ENCODE measurements at places on chromosomes 6 and 20.

DNA sequence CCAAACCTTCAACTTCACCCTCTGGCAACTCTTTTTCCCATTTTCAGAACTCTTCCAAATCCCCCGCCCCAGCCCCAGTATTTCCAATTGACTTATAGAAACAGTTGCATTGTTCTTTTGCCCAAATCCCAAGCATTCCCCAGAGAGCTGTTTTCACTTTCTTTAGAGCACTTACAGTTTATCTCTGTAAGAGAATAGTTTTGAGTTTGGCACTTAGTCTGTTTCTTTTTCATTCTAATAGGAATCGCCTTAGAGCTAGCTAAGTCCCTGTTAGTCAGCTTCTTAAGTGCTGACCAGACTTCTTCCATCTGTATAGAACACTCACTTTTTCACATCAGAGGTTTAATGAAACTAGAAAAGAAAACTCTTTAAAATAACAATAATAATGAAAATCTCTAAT is 374.2 kb upstream of the FLRT3 start:
- no peak for DNase-seq

DNA sequence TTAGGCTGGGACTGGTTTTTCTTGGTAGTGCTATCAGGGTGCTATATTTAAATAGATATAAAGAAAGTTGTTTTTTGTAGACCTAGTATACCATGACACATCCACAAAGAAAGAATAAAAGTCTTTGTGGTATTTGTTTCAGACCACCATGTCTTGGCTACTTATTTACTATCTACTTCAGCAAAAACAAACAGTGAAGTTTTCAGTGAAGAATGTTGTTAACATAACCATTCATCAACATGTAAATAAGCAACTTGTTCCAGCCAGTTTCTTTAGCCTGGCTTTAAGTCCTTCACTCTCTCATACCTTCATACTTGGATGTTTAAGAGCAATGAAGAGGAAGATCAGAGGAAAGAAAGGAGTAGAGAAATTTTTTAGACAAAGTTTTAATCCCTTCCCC is 624.1 kb downstream of the CD109 start:
- no peak for DNase-seq

DNA sequence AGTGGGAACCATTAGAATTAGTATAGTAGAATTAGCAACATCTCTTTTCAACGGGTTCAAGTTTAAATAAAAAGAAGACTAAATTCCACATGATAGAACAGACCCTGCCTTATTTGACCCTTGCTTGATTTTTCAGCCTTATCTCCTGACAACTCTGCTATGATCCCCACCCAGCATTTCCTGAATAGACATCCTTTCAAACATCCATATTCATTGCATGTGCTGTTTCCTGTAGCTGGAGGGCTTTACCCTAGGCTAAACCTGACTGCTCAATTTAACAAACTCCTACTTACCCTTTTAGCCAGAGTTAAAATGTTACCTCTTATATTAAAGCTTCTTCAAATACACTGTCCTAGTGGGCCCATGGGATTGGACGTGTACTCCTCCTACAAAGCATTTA is 594.8 kb upstream of the ARID1B start:
- DNase-seq, result no peak

- DNase-seq, result no peak
Observed at GRCh38 chr20:31709939-31710338, 12.7 kb downstream of the BCL2L1 start.

DNA sequence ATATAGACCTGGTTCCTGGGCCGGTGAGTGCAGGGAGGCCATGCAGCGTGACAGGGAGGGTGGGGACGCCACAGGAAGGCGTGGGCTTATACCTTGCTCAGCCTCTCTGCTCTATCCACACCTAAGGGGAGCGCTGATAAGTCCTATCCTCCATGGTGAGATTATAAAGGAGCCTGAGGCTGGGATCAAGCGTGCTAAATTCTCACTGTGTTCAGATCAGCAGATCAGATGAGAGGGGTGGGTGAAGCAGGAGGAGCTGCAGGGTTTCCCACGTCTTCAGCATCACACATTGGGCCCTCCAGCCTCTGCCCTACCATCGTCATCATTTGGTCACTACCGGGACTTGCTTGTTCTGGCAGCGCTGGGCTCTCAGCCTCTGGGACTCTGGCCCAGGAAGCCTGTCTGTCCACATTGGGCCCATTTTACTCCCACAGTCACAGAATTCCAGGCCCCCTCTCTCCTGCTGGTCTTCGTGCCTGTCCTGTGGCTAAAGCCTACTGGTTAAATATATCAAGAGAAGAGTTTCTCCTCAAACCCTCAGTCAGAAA is 29.1 kb upstream of the PDE10A start:
- no peak for DNase-seq

GRCh38 chr6:56238352-56238751 is 9.0 kb downstream of the COL21A1 start:
- no peak for DNase-seq

- no peak for DNase-seq
Observed at GRCh38 chr20:53859684-53860083, 210.7 kb downstream of the BCAS1 start.

DNA sequence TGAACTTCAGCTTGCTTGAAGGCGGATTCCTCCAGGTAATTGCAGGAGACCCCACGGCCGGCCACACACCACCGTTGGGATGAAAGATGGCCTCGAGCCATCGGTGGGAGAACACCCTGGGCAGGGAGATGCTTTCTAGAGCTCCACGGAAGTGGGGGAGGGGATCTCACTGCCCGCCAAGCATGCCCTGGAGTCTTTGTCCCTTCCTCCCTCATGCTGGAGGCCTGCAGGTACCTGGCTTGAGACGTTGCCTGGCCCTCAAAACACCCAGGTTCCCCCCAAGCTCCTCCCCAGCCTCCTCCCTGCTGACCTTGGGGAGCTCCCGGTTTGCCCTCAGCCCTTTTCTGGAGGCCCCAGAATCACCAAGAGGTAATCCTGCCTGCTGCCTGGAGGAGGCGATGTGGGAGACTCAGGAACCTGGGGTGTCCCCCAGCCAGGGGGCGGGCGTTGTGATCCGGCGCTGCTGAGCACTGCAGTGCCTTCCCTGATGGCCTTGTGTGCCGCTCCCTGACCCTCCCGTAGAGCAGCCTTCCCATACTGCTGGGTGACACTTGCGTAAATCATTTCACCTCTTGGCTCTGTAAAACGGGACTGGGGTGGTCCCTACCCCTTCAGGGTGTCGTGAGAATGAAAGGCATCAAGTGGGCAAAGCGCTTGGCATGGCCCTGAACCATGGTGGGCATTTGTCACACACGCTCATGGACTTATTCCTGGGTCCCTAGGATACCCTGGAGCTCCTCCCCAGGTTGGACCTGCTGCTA is 91.4 kb downstream of the CEBPB start:
- no peak for DNase-seq

DNA sequence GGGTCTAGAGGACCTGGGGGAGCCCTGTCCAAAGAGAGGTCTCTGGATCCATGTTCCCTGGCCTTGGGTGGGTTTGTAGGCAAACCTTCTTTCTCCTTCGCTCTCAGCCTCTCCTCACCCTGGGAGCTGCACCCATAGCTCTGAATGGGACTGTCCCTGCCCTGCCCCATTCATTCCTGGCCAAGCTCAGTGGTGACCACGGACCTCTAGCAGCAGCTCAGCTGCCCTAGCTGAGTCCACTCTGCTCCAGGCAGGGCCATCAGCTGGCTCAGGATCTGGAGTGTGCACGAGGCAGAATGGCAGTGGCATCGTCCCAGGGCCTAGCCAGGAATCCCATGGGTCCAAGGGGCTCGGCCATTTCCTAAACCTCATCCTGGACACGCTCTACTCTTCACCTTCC is 5.3 kb downstream of the ULBP3 start:
- DNase-seq, result no peak

DNA sequence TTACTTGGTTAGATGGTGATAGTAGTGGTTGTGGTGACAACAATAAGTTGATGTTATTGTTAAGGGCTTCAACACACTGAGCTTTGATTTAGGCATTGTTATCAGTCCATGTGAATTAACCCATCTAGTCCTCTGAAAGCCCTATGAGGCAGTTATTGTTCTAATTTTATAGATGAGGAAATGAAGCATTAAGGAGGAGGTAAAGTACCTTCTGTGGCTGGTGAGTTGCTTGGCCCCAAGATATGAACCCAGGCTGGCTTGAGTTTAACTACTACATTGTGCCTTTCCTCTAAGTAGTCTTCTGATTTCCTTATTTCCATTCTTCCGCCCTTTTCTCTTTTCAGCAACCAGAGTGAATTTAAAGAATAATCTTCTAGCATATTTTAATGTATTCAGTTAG is 81.7 kb downstream of the QKI start:
- no peak for DNase-seq

GRCh38 chr6:28944412-28944865 is 20.7 kb upstream of the TRIM27 start:
- peak; percentile 71 for DNase-seq

GRCh38 chr6:151058021-151058733 is 181.6 kb upstream of the AKAP12 start:
- no peak for DNase-seq

DNA sequence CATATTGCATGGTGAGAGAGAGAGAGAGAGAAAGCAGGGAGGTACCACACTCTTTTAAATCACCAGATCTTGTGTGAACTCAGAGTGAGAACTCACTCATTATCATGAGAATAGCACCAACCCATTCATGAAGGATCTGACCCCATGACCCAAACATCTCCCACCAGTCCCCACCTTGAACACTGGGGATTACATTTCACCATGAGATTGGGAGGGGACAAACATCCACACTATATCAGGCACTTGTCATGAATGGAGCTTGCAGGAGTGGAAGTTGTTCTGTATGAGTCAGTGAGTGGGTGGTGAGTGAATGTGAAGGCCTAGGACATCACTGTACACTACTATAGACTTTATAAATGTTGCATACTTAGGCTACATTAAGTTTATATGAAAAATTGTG is 47.7 kb upstream of the RNF182 start:
- no peak for DNase-seq

- no peak for DNase-seq
Observed at GRCh38 chr6:53067849-53068361, 2.7 kb downstream of the FBXO9 start.

GRCh38 chr6:134584847-134585516 is 267.1 kb upstream of the SGK1 start:
- DNase-seq, result no peak

DNA sequence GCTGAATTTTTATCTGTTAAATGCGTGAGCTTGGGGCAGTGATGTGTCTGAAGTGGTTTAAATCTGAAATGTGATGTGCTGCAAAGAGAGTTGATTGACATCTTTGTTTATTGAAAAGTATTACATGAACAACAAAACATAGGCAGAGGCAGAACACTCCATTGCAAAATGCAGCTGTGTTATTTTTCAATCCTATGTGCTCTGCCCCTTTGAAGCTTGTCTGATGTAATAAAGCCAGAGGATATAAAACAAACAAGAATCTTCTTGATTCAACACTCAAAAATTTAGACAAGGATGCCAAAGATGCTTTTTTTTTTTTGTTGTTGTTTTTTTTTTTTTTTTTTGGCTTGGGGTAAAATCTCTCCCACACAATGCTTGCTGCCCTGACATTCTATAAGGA is 482.4 kb upstream of the MMS22L start:
- DNase-seq, result no peak

DNA sequence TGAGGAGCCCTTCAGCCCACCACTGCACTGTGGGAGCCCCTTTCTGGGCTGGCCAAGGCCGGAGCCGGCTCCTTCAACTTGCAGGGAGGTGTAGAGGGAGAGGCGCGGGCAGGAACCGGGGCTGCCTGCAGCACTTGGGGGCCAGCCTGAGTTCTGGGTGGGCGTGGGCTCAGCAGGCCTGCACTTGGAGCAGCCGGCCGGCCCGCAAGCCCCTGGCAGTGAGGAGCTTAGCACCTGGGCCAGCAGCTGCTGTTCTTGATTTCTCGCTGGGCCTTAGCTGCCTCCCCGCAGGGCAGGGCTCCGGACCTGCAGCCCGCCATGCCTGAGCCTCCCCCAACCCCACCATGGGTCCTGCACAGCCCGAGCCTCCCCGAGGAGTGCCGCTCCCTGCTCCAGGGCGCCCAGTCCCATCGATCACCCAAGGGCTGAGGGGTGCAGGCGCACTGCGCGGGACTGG is 101.7 kb upstream of the ADGRB3 start:
- no peak for DNase-seq

GRCh38 chr6:7257521-7258230 is 55.3 kb downstream of the SSR1 start:
- no peak for DNase-seq

DNA sequence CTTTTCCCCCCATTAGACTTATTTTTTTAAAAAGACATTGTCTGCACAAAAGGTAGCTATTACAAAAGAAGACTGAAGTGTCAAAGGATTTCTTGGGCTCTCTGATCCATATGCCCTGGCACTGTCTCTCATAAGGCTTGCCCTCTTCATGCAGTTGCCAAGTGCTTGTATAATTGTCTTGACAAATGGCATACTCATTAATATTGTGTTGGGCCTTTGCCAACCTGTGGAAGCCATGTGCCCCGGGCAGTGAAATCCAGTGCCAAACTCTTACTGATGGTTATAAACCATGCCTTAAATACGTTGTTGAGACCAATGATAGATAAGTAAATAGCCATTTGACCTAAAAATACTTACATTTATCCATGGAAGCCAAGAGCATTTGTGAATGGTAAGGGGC is 98.1 kb downstream of the FARS2 start:
- no peak for DNase-seq
